ENCODE measurements at places on chromosomes 3 and 15.

DNA sequence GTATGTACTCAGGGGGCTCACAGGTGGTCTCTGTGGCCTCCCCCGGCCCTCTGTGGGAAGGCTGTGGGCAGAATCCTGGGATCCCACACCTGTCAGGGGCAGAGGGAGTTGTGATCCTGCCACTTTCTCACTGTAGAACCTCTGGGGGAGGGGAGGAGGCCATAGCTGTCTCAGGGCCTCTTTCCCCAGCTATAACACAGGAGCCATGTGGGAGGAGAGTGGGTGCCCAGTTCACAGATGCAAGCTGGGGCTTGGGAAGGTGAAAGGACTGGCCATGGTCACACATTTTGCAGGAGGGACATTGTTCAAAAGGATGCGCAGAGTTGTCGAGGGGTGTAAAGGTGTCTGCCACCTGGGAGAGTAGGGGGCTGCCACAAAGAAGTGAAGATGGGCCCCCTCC, 11.7 kb downstream of the MAPKAPK3 start:
- no peak for DNase-seq

GRCh38 chr15:63763476-63764123, 70.1 kb downstream of the HERC1 start:
- DNase-seq = no peak

DNA sequence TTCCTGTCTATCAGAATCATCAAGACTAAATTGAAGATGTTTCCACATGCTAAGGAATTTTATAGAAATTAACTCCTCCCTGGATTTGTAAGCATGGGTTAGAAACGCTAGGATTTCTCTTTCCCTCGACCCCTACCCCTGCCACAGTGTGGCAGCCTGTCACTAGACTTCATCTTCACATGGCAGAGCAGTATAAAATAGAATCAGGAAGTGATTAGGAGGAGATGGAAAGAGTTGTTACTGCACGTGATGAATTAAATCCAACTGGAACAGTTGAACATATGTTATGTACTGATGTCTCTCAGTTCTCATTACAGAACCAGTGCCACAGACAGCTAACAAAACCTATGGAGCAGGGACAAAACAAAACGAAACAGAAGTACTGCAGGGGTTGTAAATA, 130.0 kb upstream of the BNIP2 start:
- no peak for DNase-seq

- DNase-seq = no peak
These were observed 77.5 kb downstream of the CCNL1 start for GRCh38 chr3:157082305-157082982.

DNA sequence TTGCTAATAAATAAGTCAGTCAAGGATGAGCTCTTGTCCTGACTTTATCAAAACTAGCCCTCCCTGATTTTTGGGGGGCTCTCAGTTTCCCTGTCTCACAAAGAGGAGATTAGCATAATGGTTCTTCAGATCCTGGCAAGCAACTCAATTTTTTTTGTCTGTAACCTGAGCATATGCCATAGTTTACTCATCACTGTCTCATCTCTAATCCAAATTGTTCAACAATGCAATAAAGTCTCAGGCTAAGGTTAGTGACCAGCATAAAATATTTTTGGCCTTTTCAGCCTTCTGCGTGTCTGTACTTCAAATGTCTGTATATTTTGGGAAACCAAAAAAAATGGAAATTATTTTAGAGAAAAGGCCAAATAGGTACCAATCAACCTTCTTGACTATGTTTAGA, 465.6 kb upstream of the TPRG1 start:
- DNase-seq = no peak

DNA sequence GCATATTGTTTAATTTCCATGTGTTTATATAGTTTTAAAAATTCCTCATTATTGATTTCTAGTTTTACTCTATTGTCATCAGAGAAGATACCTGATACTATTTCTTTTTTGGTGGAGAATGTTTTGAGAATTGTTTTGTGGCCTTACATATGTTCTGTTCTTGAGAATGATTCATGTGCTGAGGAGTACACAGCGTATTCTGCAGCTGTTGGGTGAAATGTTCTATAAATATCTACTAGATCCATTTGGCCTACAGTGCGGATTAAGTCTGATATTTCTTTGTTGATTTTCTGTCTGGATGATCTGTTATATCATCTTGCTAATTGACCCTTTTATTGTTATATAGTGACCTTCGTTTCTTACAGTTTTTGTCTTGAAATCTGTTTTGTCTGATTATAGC, 109.7 kb downstream of the UBE2E2 start:
- no peak for DNase-seq

- no peak for DNase-seq
These were observed 8.2 kb upstream of the SNTN start for GRCh38 chr3:63644212-63644797.

DNA sequence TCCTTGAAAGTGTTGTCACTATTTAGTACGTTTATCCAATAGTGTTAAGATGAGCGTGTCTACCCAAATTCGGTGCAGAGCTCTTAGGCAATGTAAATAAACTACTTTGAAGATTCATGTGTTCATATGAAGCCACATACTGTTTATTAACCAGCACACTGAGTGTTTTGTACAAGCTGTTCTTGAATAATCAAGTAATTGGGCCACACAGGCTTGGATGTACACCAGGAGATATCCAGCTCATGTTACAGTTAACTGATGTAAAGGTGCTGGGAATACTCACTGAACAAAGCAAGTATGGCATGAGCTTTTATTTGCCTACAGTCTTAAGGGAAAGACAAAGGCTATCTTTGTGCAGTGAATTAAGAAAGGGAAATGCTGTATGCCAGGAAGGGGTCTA, 632 bp upstream of the DHX36 start:
- DNase-seq = no peak

DNA sequence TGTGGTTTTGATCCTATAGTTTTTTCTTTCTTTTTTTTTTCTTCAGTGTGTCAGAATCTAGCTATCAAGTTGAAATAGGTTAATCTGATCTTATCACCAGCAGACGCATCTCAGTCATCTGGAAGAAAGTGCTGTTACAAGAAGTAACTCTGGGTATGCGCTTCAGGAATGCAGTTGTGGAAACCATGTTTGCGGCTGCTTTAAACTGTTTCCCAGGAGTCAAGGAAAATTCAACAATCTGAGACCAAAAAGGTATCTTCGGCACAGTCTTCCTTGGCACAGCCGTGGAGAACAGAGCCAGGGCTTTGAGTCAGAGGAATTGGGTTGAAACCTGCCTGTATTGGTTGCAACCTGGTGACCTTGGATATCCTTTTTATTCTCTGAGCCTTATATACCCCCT, 59.9 kb downstream of the CD47 start:
- no peak for DNase-seq

- peak; percentile 21 for DNase-seq
These were observed 12.0 kb downstream of the LYSMD4 start for GRCh38 chr15:99721104-99721778.

DNA sequence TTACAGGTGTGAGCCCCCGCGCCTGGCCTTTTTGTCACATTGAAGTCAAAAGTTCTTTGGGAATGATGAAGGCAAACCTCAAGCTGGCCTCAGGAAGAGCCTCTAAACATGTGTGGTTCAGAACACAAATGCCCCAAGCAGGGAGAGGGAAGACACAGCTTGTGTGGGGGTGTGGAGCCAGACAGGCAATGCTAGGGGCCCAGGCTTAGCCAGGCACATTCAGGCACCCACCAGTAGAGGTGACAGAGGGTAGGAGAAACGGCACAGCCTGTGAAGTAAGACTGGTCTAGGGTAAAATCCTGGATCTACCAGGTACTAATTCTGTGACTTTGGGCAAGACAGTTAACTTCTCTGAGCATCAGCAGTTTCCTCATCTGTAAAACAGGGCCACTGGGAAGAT, 3.5 kb downstream of the HDC start:
- no peak for DNase-seq

- DNase-seq = no peak
These were observed 45.0 kb upstream of the SACM1L start for GRCh38 chr3:45644063-45644790.

GRCh38 chr3:56200251-56200650, 268.0 kb downstream of the ERC2 start:
- DNase-seq = no peak

- no peak for DNase-seq
These were observed 10.0 kb downstream of the ATP13A3 start for GRCh38 chr3:194476784-194477183.

- DNase-seq = no peak
These were observed 55.2 kb downstream of the AQR start for GRCh38 chr15:34914317-34914716.

DNA sequence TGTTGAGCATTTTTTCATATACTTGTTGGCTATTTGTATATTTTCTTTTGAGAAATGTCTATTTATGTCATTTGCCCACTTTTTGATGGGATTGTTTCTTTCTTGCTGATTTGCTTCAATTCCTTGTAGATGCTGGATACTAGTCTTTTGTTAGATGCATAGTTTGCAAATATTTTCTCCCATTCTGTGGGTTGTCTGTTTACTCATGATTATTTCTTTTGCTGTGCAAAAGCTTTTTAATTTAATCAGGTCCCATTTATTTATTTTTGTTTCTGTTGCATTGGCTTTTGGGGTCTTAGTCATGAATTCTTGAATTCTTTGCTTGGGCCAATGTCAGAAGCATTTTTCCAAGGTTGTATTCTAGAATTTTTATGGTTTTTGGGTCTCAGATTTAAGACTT, 251.7 kb downstream of the WNT5A start:
- DNase-seq = no peak

DNA sequence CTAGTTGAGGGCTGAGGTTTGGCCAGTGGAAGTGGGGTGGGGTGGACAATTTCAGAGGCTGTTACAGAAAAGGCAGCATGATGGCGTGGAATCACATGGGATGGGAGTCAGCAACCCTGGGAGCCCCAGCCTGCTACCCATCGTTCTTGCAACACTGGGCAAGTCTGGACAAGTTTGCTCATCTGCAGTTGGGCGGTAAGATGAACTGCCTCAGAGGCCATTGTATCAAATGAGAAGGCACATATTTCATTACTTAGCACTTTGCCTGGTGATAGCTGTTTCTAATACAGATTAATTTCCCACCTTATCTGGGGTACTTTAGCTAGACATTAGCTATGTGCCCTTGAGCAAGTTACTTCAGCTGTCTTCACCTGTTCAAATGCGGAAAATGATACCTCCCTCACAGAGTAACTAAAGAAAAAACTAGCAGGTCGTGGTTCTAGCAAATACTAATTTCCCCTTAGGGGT, 248.9 kb downstream of the THSD4 start:
- no peak for DNase-seq

DNA sequence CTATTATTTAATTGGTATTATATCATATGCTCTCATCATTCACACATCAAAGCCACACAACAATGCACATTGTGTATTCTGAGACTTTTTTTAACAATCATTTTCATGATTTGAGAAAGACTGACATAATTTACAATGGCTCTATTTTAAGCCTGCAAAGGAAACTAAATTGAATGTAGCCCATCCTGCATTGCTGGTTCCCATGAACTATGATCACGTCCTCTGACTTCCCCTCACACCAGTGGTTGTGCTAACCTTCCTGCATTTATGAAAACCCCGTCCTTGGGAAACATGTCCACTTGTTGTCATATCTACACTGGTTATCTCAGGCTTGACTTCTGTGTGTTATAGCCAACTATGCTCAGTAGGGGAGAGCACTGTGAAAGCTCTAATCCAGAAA, 546.2 kb downstream of the MECOM start:
- DNase-seq = no peak

DNA sequence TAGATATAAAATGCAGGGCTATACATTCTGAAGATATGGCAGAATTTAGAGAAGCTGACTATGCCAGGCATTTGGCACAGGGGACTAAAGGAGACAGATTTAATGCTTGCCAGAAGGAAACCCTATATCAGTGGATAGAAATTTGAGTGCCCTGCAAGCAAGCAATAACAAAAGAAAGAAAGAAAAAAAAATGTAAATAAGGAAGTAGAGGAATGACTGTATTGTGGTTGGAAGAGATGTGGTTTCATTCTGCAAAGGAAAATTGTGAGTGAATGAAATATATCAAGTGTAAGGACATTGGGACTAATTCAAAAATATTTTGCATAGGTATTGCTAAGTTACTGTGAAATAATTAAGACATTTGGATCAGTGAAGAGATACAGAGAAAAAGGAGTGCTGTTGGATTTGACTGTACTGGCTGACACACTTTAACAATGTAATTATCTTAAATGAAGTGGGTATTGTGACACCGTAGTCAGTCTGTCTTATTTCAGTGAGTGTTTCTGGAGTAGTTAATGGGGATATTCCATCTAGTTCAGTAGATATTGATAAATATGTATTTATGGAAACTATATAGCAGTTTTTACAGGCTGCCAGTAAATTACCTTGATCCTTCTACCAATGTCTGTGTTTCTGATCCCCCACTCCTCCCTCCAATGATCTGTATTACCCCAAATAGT, 418.2 kb downstream of the CNTN4 start:
- no peak for DNase-seq

GRCh38 chr3:23746441-23746840, 59.3 kb upstream of the UBE2E1 start:
- no peak for DNase-seq
